ENCODE measurements at places on chromosomes 4 and X. TPM values are rescaled to one million over a fixed set of nuclear protein-coding genes. Genes with fewer than 3 reads are reported as not detected.

The SH3BP2 gene
- 53.7 TPM for total RNA-seq

The CCDC110 gene
- 2.1 TPM for total RNA-seq

The SORBS2 gene
- total RNA-seq, result 61.0 TPM

The MAGEA10 gene
- not detected for total RNA-seq

The ZDHHC15 gene
- total RNA-seq, result 5.1 TPM

The AKAP4 gene
- not detected for total RNA-seq

The SLC9B1 gene
- 5.0 TPM for total RNA-seq

The CENPE gene
- total RNA-seq, result 5.2 TPM

The ZIC3 gene
- total RNA-seq, result not detected

The ACE2 gene
- 16.9 TPM for total RNA-seq

The H2BW2 gene
- not detected for total RNA-seq

The FGD1 gene
- total RNA-seq, result 15.0 TPM

The MAGEC3 gene
- total RNA-seq, result not detected

The NR0B1 gene
- total RNA-seq, result 0.53 TPM

The ATP1B4 gene
- 31.2 TPM for total RNA-seq

The SPANXC gene
- not detected for total RNA-seq

The GPR34 gene
- 7.2 TPM for total RNA-seq

The SPANXN4 gene
- not detected for total RNA-seq

The PLK4 gene
- 16.9 TPM for total RNA-seq

The MID1 gene
- 34.6 TPM for total RNA-seq

The MID2 gene
- 27.5 TPM for total RNA-seq

Measured in metanephros (tissue), 2 donors.